ENCODE measurements at places on chromosomes 5 and 9.

- H3K27me3 ChIP-seq, result peaks cover 22% of the 10 kb centered on the region
- DNase-seq, result peak; percentile 35
- no peak overlapping the region for H3K4me3 ChIP-seq
- H3K4me1 ChIP-seq, result no peaks in the 10 kb centered on the region
- peaks cover 3% of the 10 kb centered on the region for H3K36me3 ChIP-seq
- no peak overlapping the region for H3K27ac ChIP-seq
Observed at GRCh38 chr9:119370816-119371215, 1.6 kb upstream of the BRINP1 start.

- peaks cover 10% of the 10 kb centered on the region for H3K27me3 ChIP-seq
- no peaks in the 10 kb centered on the region for H3K4me1 ChIP-seq
- DNase-seq, result no peak
- H3K4me3 ChIP-seq, result no peak overlapping the region
- H3K36me3 ChIP-seq, result no peaks in the 10 kb centered on the region
Observed at GRCh38 chr5:115555084-115555633, 10.6 kb upstream of the FEM1C start.

- peaks cover 49% of the 10 kb centered on the region for H3K27me3 ChIP-seq
- peaks cover 8% of the 10 kb centered on the region for H3K4me1 ChIP-seq
- no peak for DNase-seq
- no peak overlapping the region for H3K4me3 ChIP-seq
- H3K27ac ChIP-seq, result no peak overlapping the region
- no peaks in the 10 kb centered on the region for H3K36me3 ChIP-seq
Observed at GRCh38 chr5:138793575-138793974, 40.4 kb downstream of the CTNNA1 start.

GRCh38 chr9:33124751-33125381 is 42.3 kb downstream of the B4GALT1 start:
- H3K4me1 ChIP-seq, result peaks cover 22% of the 10 kb centered on the region
- no peak for DNase-seq
- H3K4me3 ChIP-seq, result no peak overlapping the region

- no peak overlapping the region for H3K4me3 ChIP-seq
- no peaks in the 10 kb centered on the region for H3K4me1 ChIP-seq
- H3K36me3 ChIP-seq, result no peaks in the 10 kb centered on the region
- H3K27ac ChIP-seq, result no peak overlapping the region
- H3K27me3 ChIP-seq, result no peaks in the 10 kb centered on the region
- DNase-seq, result no peak
Observed at GRCh38 chr9:133527444-133527920, 2.7 kb upstream of the MYMK start.

DNA sequence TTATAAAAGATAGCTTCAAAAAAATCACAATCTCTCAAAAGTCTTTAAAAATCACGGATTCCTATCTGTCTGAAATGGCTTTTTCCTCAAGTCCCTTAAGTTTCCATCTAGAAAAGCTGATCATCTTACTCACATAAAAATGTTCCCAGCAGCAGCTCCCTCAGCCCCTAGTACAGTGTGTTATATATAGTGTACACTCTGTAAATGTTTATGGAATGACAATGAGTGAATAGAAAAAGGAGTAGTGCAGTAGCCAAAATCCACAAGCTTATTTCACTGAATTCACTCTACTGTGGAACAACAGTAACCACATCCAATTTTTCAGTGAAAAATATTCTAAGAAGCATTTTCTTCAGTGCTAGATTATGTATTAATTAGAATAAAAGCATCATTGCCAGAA is 609.4 kb downstream of the DTWD2 start:
- no peak overlapping the region for H3K27ac ChIP-seq
- H3K4me3 ChIP-seq, result no peak overlapping the region
- no peaks in the 10 kb centered on the region for H3K4me1 ChIP-seq
- DNase-seq, result no peak
- H3K27me3 ChIP-seq, result no peaks in the 10 kb centered on the region

GRCh38 chr5:171525085-171525484 is 105.6 kb downstream of the FGF18 start:
- no peaks in the 10 kb centered on the region for H3K4me1 ChIP-seq
- H3K27me3 ChIP-seq, result no peaks in the 10 kb centered on the region
- H3K36me3 ChIP-seq, result no peaks in the 10 kb centered on the region
- H3K4me3 ChIP-seq, result no peak overlapping the region
- H3K27ac ChIP-seq, result no peak overlapping the region

DNA sequence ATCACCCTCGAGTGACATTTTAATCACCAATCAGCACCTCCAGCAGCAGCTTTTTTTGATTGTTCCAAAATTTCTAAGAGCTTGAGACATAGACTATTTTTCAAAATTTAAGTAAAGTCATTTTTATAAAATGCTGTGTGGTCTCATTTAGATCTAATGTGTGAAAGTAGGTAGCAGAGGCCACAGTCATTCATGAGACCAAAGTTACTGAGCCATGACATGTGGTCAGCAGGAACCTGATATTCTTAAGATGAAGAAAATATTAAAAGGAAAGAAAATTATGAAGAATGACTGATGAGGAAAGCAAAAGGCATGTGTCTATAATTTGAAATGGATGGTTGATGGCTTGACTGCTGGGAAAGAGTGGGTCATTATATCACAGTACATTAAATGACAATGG is 7.2 kb downstream of the FREM1 start:
- no peaks in the 10 kb centered on the region for H3K4me1 ChIP-seq
- H3K4me3 ChIP-seq, result no peak overlapping the region
- DNase-seq, result no peak
- no peak overlapping the region for H3K27ac ChIP-seq
- H3K27me3 ChIP-seq, result no peaks in the 10 kb centered on the region

Measured in activated CD8-positive, alpha-beta T cell treated with anti-CD3 and anti-CD28 coated beads, Interleukin-2, amount 10 ng/mL, durations not matched to agents 7 days and 5 days (primary cell).